ENCODE measurements at places on chromosomes 11 and 22. TPM values are rescaled to one million over a fixed set of nuclear protein-coding genes. Genes with fewer than 3 reads are reported as not detected.

Gene MOGAT2
- polyA plus RNA-seq, result not detected

DNA sequence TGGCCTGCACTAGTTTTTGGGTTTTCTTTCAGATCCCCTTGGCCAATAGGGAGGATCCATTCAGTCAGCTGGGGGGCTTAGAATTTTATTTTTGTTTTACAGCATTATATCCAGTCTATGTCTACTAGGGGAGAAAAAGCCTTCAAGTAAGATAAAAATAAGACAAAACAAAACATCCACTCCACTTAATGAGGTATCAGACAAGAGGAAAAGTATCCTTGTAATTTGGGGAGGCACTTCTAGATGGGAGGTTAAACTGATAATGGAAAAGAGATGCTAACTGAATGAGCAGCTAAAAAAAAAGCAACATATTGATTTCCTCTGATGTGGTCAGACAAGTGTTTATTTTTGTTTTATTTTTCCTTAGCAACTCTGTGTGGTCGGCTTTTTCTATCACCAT lies 278.0 kb upstream of the ANO3 start:
- H3K4me3 ChIP-seq, result no peak overlapping the region
- H3K27ac ChIP-seq, result no peak overlapping the region
- no peaks in the 10 kb centered on the region for H3K27me3 ChIP-seq

DNA sequence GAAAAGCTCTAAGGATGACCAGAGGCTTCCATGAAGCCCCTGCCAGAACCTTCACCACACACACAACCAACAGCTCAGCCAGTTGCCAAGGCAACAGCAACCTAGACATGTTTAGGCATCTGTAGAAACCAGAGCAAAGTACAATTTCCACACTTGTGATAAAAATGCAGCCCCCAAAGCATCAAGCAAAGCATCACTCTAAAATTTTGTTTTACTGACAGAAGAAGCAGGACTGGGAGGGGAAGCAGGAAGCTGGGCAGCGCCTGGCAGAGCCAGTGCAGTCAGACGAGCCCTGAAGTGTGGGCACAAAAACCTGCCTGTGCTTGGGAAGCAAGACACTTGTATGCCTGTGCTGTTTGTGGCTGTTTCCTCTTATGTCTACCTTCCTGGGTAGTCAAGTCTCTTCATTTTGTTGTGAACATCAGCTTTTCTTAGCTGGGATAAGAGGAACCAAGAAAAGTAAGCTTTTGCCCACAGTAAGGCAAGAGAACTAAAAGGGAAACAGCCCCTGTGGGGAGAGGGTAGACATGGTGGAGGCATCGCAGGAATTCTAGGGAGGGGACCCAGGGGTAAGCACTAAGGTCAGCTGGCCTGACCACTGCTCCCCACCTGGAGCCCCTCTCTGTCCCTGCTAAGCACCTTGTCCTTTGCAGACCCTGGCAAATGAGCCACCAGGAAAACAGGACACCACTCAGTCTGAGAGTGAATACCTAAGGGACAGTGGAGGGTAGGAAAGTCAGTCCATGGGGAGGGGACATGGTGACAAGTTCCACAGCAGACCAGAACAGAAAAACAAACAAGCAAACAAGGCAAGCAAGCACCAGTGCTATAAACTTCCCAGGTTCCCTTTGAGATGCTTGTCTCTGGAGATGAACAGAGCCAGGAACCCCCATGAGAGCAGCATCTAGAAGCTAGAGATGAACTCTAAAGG lies 13.4 kb downstream of the PACSIN2 start:
- H3K27me3 ChIP-seq, result no peaks in the 10 kb centered on the region
- no peaks in the 10 kb centered on the region for H3K36me3 ChIP-seq
- H3K27ac ChIP-seq, result no peak overlapping the region
- DNase-seq, result no peak
- no peak overlapping the region for H3K4me3 ChIP-seq

DNA sequence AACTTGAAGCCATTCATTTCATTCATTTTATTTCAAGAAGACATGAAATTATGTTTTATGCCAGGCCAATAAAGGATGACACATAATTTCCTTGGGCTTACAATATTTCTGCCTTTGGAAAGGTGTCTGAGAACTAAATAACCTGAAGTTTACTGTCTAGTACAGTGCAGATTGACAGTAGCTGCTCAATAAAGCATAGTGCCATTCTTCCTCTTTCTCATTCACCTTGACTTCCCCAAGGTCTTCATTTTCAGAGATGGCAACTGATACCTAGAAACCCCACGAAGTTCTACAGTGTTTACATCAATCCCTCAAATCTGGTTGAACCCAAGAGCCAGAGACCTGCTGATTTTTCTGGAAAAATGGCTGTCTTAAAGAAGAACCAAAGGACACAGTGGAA lies 144.3 kb upstream of the SYN3 start:
- no peaks in the 10 kb centered on the region for H3K4me1 ChIP-seq
- H3K4me3 ChIP-seq, result no peak overlapping the region
- no peak for DNase-seq
- H3K27me3 ChIP-seq, result no peaks in the 10 kb centered on the region
